Suppressor macrophage (primary cell): ENCODE measurements at places on chromosomes 1 and 21.

DNA sequence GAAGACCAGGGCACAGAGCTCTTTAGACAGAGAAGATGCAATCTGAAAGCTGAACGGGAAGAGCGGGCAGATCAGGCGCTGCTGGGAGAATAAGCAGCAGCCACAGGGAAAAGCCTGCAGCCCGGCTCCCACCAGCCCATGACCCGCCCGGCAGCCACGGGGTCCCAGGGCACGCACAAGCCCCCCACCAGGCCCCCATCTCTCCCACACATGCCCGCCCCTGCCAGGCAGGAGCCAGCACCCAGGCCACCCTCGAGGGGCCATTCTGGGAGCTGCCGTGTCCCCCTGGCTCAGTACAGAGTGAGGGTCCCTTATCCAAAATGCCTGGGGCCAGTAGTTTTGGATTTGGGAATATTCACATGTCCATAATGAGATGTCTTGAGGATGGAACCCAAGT, 16.3 kb downstream of the SLC19A1 start:
- DNase-seq, result no peak

DNA sequence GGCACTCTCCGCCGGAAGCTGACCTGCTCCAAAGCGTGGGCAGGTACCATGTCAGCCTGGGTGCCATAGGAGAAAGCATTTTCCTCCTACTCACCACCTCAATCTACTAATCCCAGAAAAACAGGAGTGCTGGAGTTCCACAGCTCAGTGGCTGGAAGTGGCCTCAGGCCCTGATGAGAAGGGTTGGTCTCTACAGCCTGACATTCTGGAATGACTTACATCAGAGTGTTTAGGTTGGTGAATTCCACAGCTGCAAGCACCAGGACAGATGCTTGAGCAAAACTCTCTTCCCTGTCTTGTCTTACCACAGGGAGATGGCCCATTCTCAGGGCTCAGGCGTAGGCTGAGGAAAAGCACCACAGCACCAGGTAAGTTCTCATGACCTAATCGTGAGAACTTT, 5.5 kb downstream of the SEC16B start:
- no peak for DNase-seq

- peak; percentile 10 for DNase-seq
Measured at GRCh38 chr1:229843627-229844238, 217.7 kb downstream of the URB2 start.

DNA sequence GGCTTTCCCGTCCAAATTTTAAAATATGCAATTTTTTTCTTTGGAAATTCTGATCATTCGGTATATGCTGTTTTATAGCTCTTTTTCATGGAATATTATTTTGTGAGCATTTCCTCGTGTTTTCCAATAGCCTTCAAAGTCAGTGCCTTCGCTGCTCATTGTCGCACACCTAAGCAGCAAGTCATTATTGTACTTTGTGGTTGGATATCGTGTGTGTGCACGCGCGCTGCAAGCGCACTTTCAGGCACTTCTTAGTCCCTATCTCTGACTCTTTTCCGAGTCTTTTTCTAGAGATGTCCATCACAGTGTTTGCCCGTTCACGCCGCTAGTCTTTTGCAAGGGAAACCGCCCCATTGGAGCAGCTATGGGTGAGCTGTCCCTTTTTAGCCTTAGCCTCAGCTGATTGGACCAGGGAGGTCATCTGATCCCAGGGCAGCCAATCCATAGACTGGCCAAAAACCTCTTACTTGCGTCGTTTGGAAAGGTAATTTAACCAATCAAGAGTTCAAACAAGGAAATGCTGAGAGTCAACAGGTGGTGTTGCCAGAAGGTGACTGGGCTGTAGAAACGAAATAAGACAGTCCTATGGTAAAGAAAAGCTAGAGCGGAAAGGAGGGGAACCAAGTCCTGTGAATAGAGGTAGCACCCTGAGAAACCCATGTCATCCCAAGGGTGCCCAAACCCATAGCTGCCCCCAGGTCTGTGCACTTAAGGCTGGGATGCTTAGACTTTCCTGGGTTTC, 710 bp upstream of the HYI start:
- DNase-seq, result peak; percentile 77

DNA sequence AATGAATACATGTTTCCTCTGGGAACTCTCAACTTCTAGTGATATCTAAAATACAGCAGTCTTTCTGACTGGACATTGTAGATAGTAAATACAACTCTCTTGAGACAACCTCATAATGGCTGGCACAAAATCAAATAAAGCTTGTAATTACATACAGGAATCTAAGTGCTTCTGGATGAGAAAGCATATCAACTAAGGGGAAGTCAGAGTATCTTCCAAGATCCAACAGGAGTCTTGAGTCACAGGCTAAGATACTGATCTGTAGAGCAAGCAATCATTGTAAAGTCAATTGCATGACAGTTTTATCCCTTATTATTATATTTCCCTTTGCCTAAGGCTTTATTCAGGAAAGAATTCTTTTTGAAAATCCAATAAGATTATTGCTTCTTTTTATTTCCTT, 249.9 kb downstream of the LRRIQ3 start:
- DNase-seq, result no peak

GRCh38 chr1:47243910-47244309, 11.9 kb upstream of the TAL1 start:
- DNase-seq, result no peak
